T follicular helper cell (primary cell): ENCODE measurements at places on chromosomes 3 and 15.

- no peak for DNase-seq
These were observed 162.3 kb downstream of the PGPEP1L start for GRCh38 chr15:98845138-98845884.

DNA sequence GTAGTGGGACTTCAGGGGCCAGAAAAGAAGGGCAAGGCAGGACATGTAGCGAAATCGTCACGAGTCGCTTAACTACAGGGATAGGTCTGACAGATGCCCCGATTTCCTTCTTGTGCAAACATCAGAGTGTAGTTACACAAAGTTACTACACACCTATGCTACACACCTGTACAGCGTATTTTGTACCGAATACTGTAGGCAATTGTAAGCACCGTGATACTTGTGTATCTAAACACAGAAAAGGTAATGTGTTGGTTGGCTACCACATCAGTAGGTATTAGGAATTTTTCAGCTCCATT lies 515 bp upstream of the MTHFS start:
- no peak for DNase-seq

DNA sequence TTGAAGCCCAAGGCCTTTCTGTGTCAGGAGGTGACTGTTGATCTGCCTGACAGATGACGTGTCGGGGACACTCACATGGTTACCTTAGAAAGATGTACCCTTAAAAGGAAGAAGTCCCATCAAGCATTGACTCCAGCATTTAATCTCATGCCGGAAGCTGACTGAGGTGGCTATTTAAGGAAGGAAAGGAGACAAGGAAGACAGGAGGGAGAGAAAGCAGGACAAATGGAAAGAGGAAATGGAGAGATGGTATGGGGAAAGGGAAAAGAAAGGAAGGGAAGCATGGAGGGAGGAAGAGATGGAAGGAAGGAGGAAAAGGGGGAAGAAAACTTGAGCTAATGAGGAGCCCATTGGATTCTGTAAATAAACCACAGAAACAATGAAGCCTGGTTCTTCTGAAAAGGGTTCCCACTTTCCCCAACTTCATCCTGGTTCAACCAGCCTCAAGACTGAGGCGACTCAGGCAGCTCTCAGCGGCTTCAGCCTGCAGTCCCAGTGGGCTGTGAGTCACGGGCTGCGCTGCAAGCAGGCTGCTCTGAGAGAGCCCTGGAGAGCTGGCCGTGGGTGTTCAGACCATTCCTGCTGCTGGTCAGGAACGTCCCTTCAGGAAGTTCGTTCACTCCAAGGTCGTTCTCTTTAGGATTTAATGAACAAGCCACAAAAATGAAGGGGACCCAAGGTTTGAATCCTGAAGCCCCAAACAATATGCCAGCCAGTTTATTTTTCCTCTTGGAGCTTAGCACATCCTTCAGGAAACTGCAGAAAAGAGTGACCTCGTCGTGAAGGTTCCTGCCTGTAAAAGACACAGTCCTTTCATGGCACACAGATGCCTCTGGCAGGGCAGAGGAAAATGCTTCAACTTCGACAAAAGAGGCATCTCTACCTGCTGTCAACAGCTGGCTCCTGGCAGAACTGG lies 69.6 kb upstream of the THBS1 start:
- no peak for DNase-seq

DNA sequence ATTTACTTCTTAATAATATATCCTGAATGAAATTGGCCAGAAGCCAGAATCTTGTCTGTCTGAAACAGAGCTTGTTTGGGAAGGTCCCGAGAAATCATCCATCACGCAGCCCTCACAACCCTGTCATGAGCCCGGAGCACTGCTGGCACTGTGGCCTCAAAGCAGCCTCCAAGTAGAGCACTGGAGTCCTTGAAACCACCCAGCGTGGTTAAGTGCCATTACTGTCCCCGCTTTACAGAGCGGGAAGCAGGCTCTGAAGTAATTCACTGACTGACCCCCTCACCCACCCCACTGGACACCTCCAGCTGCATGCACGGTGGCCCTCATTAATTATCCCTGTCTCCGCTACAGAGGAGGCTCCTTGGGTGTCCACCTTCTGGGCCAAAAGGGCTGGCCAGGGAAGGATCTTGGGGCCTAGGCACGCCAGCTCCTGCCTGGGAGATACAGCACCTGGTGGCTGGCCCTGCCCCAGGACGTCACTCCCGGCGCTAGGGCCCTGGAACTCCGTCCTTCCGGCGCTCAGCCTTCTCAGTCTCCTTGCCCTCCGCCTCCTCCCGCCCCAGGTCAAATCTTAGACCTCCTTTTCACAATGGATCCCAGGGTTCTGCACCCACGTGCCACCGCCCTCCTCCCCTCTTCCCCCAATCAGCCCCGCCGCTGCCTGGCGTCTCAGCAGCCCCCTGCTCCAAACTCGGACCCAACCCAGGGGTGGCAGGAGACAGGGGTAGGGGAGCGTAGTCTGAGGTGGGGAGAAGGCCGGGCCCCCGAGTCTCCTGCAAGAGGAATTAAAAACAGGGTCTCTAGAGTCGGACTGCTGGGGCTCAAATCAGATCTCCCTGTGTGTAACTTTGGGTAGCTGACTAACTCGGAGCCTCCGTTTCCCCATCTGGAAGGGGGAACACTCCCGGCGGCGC lies 1.1 kb downstream of the TKT start:
- DNase-seq = peak; percentile 16

DNA sequence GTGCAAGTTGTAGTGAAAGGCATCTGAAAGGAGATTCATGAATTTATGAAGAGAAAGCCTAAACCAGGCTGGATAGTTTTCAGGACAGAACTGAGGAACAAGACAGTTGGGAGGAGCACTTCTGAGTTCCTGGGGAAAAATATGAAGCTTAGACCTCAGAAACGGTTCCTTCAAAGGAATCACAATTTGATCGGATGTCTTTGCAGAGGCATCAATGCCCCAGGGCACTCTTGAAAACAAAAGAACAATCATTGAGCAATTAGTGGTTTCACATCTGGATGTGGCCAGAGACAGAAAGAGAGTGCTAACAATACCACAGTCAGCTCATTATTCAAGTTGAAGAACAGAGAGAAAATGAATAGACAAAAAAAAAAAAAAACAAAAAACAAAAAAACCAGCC lies 86.2 kb downstream of the KLF13 start:
- DNase-seq = no peak

DNA sequence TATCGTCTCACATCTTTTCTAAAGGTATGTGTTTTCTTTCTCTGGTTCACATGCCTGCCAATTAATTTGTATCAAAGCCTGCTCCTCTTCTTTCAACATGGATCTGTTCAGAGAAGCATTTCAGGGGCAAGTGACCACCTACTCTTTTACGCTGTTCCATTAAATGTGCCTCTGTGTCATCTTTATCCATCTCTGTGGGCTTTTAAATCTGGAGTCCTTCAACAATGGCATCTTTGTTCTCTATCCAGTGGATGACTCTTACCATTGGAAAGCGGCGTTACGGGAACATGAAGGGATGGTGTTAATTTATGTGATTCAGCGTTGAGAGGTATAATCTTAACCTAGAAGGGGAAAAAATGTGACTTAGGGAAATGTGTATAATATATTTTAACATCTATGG lies 92.7 kb upstream of the CFAP20DC start:
- DNase-seq = no peak

GRCh38 chr3:133973249-133973980 lies 56.3 kb downstream of the SLCO2A1 start:
- no peak for DNase-seq

GRCh38 chr3:154228561-154229216 lies 95.6 kb downstream of the DHX36 start:
- no peak for DNase-seq

DNA sequence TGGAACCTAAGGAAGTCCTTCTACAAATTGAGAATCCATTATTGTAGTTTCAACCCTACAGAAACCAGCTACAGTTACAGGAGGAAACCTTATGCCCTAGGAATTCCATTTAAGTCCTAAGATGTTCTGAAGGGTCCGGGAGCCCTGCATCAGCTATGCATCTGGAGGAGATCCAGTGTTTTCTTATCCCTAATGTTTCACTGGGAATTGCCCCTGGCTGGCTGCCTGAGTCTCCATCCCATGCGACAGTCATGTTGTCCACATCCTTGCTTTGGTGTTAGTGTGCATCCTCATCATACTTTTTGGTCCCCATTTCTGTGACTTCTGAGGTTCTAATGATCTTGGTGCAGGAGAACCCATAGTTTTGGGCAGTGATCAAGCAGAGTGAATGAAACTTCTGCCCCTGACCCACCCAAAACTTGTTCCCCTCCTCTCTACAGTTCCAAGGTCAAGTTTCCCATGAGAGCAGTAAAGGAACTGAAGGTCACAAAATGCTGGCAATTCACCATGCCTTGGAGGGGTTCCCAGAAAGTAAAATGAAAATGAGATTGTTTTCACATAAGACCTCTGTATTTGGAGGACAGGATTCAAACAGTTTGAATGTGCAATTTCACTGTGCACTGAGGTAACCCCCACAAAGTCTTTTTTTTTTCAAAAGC lies 121.9 kb upstream of the PHLDB2 start:
- no peak for DNase-seq

GRCh38 chr3:46749129-46749528 lies 31.5 kb upstream of the PRSS50 start:
- no peak for DNase-seq

GRCh38 chr15:52746162-52746757 lies 43.9 kb downstream of the ONECUT1 start:
- no peak for DNase-seq

DNA sequence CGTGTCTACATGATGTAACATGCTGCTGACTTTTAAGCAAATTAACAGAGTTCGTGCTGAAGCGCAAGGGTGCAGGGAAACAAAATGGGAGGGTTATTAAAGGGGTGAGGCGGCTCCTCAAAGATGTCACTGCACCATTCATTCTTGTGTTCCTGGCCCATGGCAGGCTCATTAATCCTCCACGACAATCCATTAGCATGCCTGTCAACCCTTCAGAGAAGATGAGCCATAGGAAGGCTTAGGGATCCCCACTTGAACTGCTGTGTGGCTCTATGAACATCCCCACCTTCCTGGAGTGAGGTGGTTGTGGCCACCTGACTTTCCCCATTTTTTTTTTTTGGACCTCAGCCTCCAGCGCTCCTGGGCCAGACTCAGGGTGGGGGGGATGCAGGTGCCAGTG lies 45.8 kb downstream of the IGF1R start:
- no peak for DNase-seq

- no peak for DNase-seq
These were observed 9.3 kb upstream of the RBP1 start for GRCh38 chr3:139548801-139549200.

- no peak for DNase-seq
These were observed 32.2 kb downstream of the GOLGA6A start for GRCh38 chr15:74050127-74050526.

DNA sequence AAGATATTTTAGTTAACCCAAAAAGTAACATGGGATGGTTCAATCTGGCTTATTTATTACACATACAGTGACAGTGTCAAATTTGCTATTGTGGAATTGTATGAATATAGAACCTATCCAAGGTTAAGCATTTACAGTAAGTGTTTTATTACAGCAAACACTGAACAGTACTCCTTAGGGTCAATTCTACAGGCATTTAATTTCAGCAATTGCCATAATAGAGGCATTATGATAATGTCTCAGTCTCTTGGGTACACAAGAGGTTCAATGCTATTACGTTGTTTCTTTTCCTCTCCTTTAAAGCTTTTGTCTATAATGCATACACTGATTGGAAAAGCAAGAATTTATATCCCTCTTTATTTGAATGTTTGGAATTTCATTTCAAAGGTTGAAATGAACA lies 275.7 kb upstream of the NAALADL2 start:
- no peak for DNase-seq

- no peak for DNase-seq
These were observed 180.6 kb downstream of the GREM1 start for GRCh38 chr15:32898414-32898813.

DNA sequence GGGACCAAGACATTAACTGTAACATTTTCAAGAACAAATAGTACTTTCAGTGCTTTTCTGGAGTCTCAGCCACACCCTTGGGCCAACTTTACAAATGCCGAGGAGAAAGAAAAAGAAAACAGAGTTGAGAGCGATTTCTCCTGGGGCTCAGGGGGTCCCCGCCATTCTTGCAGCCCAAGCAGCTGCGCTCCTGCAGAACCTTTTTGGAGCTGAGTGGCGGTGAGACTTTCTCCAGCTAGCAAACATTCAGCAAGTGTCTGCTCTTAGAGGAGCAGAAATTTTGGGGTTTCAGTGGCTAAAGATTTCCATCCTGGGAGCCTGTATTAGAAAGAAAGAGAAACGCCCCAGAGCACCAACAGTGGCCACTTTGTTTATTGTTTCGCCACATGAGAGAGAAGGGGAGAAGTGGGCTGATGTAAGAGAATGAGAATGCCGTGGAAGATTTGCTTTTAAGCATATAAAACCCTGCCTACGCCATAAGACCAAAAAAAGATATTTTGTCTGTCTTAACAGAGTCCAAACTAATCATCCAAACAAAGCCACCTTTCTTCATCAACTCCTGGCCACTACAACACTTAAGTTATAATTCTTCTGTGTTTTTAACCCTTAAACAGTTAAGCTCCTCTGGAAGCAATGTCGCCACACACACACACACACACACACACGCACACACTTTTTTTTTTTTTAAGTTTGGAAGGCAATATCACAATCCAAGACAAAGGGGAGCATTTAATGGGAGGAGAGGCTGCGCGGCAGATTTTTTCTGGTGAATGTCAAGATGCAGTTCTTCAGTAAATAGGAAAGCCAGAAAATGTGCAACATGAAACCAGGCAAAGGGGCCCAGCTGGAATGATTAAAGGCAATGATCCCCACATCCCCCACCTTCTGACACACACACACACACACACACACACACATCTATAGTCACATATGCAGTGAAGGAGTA lies 19.2 kb downstream of the EID1 start:
- no peak for DNase-seq

- DNase-seq = no peak
These were observed 2.4 kb upstream of the FRMD4B start for GRCh38 chr3:69388241-69388640.

DNA sequence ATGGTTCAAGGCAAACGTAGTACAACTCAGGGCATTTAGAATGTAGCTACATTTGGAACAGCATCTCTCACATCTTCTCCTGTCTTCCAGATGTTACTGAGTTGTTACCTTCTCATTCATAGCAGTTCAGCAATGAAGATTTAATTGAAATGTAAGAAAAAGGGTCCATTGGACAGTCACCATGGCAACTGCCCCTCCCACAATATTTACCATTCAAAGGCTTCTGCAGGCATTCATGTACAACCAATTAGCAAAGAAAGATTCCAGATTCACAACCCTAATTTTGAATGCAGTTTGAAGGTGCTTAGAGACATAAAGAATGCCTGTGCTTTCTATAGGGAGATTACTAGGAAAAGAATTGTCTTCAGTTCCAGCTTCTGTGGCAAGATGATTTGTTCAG lies 22.2 kb downstream of the SCN11A start:
- DNase-seq = no peak

GRCh38 chr15:31403096-31403495 lies 76.5 kb downstream of the KLF13 start:
- DNase-seq = no peak

GRCh38 chr3:102580760-102581159 lies 145.9 kb downstream of the ZPLD1 start:
- DNase-seq = no peak

GRCh38 chr3:53250453-53250852 lies 5.4 kb downstream of the TKT start:
- DNase-seq = no peak
